ENCODE measurements at places on chromosomes 6 and 20. TPM values are rescaled to one million over a fixed set of nuclear protein-coding genes. Genes with fewer than 3 reads are reported as not detected.

GRCh38 chr6:54003316-54003715, 107.9 kb upstream of the MLIP start:
- H3K4me3 ChIP-seq, result no peak overlapping the region
- no peaks in the 10 kb centered on the region for H3K36me3 ChIP-seq
- DNase-seq, result no peak

DNA sequence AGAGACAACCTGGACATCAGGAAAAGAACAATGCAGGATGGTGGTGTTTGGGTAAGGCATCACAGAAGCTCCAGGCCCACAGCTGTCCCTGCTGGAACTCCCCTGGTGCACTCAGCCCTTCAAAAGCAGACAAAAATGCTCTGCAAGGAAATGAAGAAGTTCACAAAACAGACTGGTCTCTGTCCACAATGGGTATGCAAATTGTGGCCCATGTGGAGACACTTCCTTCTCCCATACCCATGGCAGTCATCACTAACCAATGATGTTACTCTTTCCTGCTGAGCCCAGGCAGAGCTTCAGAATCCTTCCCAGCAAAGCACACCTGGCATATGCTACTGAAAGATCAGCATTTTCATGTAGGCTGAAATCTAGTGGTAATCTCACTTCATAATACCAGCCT, 42.6 kb upstream of the PXDC1 start:
- no peaks in the 10 kb centered on the region for H3K27me3 ChIP-seq
- no peak overlapping the region for H3K4me3 ChIP-seq
- no peak overlapping the region for H3K27ac ChIP-seq
- DNase-seq, result no peak
- no peaks in the 10 kb centered on the region for H3K36me3 ChIP-seq

GRCh38 chr6:9657994-9658393, 756.9 kb downstream of the TFAP2A start:
- H3K36me3 ChIP-seq, result no peaks in the 10 kb centered on the region
- H3K27ac ChIP-seq, result no peak overlapping the region
- H3K27me3 ChIP-seq, result no peaks in the 10 kb centered on the region
- no peak for DNase-seq
- H3K4me3 ChIP-seq, result no peak overlapping the region

DNA sequence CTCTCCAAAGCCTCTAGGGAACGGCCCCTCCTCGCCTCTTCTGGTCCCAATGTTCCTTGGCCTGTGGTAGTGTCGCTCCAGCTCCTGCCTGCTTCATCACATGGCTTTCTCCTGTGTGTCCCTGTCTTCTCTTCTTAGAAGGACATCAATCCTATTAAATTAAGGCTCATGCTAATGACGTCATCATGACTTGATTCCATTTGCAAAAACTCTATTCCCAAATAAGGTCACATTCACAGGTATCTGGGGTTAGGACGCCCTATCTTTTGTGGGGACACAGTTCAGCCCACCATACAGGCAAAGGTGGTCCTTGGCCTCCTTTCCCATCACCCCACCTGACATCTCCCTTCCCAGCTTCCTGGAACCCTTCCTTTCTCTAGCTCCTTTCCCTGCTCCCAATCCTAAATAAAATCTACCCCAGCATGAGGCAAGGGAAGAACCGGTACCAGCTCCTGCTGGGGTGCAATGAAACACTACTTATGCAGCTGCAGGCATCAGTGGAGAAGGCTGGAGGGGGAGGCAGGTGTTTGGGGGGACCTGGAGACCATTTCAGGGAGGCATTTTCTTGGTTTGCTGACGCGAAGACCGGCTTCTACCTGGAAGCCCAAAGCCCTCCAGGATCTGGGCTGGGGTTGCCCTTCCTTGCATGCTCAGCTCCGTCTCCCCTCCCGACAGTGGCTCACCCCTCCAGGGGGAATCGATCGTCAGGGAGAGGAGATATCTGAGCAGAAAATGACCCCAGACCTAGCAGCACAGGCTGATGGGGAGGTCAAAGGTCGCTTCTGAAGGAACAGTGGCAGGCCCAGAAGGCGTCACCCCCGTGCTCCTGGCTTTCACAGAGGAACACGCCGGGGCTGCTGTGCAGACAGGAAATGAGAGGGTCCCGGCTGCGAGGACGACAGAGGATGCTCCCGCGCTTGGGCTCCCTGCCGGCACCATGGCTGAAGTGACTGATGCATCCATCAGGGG, 71.7 kb upstream of the QKI start:
- H3K4me3 ChIP-seq, result no peak overlapping the region
- peaks cover 2% of the 10 kb centered on the region for H3K4me1 ChIP-seq
- no peaks in the 10 kb centered on the region for H3K36me3 ChIP-seq
- DNase-seq, result no peak
- H3K27ac ChIP-seq, result no peak overlapping the region
- no peaks in the 10 kb centered on the region for H3K27me3 ChIP-seq

Gene NAPB
- 16.4 TPM for total RNA-seq

Gene ECT2L
- 0.40 TPM for total RNA-seq

- peaks cover 2% of the 10 kb centered on the region for H3K36me3 ChIP-seq
- peak overlapping the region; percentile 48 for H3K27ac ChIP-seq
- no peaks in the 10 kb centered on the region for H3K27me3 ChIP-seq
- H3K4me1 ChIP-seq, result peaks cover 30% of the 10 kb centered on the region
- no peak for DNase-seq
Measured at GRCh38 chr20:17822039-17822438, 122.3 kb downstream of the BANF2 start.

GRCh38 chr6:4656106-4656505, 120.1 kb upstream of the CDYL start:
- no peak overlapping the region for H3K4me3 ChIP-seq
- no peaks in the 10 kb centered on the region for H3K27me3 ChIP-seq
- no peak overlapping the region for H3K27ac ChIP-seq
- H3K36me3 ChIP-seq, result peaks cover 6% of the 10 kb centered on the region
- H3K4me1 ChIP-seq, result peaks cover 3% of the 10 kb centered on the region
- DNase-seq, result no peak

DNA sequence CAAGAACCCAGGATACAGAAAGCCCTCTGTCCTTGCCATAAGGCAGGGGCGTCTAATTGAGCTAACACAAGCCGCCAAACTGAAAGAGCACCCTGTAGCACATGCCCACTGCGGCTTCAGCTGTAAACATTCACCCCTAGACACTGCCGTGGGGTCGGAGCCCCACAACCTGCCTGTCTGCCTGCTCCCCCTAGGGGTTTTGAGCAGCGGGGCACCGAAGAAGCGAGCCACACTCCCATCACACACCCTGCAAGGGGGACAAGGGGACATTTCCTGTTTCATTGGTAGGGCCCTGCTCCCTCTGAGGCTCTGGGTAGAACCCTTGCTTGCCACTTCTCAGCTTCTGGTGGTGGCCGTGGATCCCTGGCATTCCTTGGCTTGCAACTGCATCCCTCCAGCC, 45.2 kb upstream of the BCLAF1 start:
- H3K4me3 ChIP-seq, result no peak overlapping the region
- H3K4me1 ChIP-seq, result peaks cover 8% of the 10 kb centered on the region
- no peak for DNase-seq
- H3K27ac ChIP-seq, result no peak overlapping the region
- no peaks in the 10 kb centered on the region for H3K36me3 ChIP-seq

Gene CLPSL2
- total RNA-seq, result not detected

Gene SYCP2L
- 16.6 TPM for total RNA-seq

GRCh38 chr6:129890164-129890563, 29.0 kb upstream of the TMEM244 start:
- H3K27ac ChIP-seq, result no peak overlapping the region
- peaks cover 24% of the 10 kb centered on the region for H3K27me3 ChIP-seq
- no peaks in the 10 kb centered on the region for H3K4me1 ChIP-seq

- no peak for DNase-seq
- no peak overlapping the region for H3K27ac ChIP-seq
- no peaks in the 10 kb centered on the region for H3K4me1 ChIP-seq
- no peaks in the 10 kb centered on the region for H3K36me3 ChIP-seq
- no peak overlapping the region for H3K4me3 ChIP-seq
Measured at GRCh38 chr20:24873025-24873620, 75.9 kb upstream of the CST7 start.
